ENCODE measurements at places on chromosomes 16 and 17.

DNA sequence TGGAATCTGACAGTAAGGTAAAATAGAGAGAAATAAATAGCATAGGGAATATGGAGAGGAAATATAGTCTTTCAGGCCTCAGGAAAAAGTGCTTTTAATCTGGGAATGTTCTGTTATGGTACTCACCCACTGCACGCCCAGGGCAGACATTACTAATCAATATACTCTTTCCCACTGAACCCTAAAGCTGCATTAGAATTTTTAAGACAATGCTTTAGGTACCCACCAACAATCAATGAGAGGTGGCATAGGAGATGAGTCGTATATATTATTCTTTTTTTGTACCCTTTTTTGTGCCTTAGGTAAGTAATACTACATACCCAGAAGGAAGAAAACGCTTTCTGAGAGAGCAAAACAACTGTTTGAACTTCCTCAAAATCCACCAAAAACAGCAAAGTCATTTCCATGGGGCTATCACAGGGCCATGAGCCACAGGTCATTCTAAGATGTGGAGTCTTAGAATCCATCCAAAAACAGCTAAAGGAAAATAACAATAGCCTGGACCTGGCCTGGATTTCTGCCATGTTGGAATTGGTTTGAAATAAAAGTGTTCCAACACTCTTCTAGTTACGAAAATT is 542.1 kb downstream of the XYLT1 start:
- no peak for DNase-seq

DNA sequence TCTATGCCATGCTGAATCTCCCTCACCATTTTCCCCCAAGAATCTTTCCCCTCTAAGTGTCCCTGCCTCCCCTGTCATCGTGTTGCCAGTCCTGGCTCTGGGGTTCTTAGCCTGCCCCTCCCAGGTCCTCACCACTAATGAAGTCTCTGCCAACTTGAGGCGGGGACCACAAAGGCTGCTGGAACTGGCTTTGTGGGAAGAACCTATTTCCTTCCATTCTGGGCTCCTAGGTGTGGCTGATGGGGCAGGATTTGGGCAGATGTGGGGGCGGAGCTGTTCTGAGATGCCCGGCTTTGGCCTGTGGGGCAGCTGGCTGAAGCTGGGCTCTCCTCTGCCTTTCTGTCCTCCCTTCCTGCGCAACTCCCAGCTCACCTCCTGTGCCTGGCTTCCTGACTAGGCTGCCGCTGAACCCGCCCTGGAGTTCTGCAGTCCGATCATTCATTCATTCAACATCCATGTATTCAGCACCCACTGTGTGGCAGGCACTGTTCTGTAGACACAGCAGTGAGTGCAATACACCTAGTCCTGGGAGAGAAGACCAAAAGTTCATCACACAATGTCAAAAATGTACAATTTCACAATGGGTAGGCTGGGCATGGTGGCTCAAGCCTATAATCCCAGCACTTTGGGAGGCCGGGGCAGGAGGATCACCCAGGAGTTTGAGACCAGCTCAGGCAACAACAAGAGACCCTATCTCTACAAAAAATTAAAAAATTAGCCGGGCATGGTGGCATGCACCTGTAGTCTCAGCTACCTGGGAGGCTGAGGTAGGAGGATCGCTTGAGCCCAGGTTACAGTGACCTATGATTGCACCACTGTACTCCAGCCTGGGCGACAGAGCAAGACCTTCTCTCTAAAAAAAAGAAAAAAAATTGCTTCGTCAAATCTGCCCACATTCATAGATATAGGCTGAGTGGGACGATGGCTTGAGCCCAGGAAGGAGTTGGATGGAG is 1.9 kb upstream of the SNN start:
- DNase-seq: no peak

DNA sequence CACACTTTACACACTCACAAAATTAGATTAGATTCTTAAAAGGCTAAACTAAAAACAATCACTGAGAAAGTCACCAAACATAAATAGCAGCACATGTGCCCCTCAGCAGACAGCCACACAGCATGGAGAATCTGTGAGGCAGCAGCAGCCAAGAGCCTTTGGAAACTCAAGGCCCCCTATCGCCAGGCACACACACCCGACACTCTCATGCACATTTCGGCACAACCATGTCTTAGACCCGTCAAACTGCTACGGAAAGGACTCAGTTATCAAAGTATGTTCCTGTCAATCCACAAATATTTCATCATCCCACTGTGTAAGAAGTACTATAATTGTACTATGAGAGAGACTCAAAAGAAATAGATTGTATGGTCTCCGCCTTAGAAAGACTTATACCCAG is 20.9 kb downstream of the UBE2O start:
- DNase-seq: no peak

GRCh38 chr17:50589095-50589705 is 28.7 kb downstream of the CACNA1G start:
- no peak for DNase-seq

DNA sequence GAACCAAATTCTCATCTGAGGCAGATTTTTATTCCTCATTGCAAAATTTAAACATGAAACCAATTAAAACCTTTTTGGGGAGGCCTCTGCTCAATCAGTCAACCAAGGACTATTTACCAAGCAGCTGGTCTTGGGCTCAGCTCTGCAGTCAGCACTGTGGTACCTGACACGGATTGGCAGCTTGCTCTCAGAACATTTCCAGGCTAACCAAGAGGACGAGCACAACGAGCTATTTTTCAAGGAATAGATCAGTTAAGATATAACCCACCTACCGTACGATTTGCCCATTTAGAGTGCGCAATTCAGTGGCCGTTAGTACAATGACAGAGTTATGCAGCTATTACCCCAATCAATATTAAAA is 26.4 kb upstream of the KLHDC4 start:
- DNase-seq: no peak

DNA sequence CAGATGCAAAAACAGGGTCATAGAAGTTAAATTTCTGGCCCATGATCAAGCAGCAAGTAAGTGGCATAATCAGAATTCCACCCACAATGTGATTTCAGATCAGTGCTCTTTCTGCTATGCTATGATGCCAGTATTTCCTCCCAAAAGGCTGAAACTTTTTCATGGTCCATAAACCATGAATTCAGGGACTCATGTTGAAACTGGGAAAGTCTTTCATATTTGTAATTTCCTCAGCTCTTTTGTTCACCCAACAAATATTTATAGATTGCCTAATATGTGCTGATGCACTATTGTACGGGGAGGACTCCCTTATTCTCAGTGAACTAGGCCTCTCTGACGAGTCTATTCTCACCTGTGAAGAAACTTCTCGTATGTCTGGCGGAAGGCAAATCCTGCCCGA is 156.3 kb downstream of the MYO1D start:
- DNase-seq: no peak

All from HEK293T (cell line).